AG09309 (cell line): ENCODE measurements at places on chromosomes 6 and 20.

GRCh38 chr20:49100972-49101371, 54.9 kb downstream of the CSE1L start:
- no peak for DNase-seq

DNA sequence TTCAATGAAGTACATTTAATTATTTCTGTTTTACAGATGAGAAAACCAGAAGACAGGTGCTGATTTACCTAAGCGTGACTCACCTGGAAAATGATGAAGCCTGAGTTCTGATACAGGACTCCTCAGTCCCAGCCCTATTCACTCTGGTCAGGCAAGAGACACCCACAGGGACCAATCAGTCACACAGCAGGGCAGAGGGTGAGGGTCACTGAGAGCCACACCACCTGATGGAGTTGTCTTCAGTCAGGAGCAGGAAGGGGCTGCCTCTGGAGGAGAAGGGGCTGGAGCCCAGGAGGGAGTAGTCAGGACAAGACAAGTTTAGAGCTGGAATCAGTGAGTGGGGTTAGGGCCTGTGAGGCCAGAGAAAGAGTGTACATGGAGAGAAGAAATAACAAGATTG, 251.2 kb upstream of the MOCS1 start:
- DNase-seq = no peak

- no peak for DNase-seq
Observed at GRCh38 chr6:85382541-85382940, 67.3 kb upstream of the NT5E start.

DNA sequence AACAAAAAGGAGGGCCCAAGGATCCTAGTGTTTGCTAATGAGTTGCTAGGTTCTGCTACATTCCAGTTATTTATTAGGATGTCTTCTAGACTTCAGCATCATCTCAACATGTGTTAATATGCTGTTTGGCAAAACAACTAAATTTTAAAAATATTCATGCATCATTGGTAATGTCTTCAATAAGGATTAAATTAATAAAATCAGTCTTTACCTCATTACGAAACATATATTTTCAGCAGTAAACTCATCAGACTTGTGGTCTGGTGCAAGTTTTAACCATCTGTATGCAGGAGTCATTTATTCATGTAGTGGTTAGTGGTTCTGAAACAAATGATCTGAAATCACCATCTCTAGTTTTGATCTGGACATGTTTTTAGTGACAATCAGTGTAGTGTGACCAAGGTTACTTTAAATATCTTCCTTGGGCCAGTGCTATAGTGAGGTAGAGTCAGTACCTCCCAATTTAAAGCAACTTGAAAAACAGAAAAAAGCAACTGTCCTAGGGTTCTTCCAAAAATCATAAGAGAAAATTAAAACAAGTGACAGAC, 85.0 kb upstream of the KCNK16 start:
- DNase-seq = no peak

DNA sequence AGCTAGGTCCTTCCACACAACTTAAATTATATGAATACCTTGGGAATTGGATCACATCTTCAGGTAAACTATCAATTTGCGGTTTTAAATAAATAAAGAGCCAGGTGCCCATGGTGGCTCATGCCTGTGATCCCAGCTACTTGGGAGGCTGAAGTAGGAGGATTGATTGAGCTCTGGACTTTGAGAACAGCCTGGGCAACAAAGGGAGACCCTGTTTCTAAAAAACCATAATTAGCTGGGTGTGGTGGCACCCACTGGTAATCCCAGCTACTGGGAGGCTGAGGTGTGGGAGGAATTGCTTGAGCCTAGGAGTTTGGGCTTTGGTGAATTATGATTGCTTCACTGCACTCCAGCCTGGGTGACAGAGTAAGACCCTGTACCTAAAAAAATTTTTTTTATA, 3.4 kb downstream of the GMNN start:
- no peak for DNase-seq
